ENCODE measurements at places on chromosomes 4 and X.

- no peak for DNase-seq
Observed at GRCh38 chr4:168540503-168541265, 43.8 kb downstream of the PALLD start.

- DNase-seq = no peak
Observed at GRCh38 chrX:151801980-151802379, 67.4 kb downstream of the CNGA2 start.

DNA sequence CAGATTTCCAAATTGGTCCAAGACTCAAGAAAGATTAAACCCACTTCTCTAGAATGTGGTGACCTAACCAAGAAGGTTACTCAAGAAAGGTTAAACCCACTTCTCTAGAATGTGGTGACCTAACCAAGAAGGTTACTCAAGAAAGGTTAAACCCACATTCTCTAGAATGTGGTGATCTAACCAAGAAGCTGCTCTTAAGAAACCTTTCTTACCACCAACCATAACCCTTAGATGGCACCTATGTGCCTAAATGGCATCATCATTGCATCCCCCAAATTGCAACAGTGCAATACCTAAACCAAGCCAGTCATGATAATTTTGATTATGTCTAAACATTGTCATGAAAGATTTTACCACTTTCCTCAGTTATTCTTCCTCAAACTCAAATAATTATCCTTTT is 49.2 kb downstream of the IDS start:
- DNase-seq = no peak

GRCh38 chr4:27807207-27807606 is 946.6 kb downstream of the STIM2 start:
- DNase-seq = no peak

- DNase-seq = no peak
Observed at GRCh38 chr4:102007959-102008425, 217.5 kb downstream of the BANK1 start.

- no peak for DNase-seq
Observed at GRCh38 chr4:186701273-186701672, 22.4 kb downstream of the FAT1 start.

GRCh38 chr4:151887816-151888180 is 127.0 kb upstream of the GATB start:
- DNase-seq = no peak

DNA sequence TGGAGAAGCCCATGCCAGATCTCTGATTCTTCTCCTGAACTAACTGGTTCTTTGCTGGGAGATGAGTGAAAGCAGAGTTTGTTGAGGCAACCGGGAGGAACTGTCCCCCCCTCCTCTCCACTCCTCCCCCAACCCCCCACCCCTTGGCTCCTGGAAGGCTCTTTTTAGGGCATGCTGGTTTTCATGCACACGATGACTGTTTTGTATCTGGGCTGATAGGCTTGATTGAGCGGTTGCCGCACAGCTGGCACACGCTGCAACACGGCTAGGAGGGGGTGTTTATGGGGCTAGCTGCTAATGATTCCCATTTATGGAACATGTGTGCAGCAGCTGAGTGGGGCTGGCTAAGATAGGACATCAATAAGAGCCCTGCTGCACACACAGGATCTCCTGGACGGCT is 137.2 kb downstream of the SMIM20 start:
- no peak for DNase-seq

DNA sequence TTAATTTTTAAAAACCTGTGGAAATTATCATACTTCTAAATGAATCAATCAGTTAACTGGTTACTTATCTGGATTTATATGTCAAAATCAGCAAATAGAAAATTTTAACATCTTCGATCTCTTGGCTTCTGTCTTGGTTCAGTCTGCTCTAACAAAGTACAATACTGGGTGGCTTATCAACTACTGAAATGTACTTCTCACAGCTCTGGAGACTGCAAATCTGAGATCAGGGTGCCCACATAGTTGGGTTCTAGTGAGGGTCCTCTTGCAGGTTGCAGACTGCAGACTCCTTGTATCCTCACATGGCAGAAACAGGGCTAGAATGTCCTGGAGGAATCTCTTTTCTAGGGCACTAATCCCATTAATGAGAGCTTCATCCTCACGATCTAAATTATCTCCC is 1851.6 kb upstream of the TENM3 start:
- DNase-seq = no peak

DNA sequence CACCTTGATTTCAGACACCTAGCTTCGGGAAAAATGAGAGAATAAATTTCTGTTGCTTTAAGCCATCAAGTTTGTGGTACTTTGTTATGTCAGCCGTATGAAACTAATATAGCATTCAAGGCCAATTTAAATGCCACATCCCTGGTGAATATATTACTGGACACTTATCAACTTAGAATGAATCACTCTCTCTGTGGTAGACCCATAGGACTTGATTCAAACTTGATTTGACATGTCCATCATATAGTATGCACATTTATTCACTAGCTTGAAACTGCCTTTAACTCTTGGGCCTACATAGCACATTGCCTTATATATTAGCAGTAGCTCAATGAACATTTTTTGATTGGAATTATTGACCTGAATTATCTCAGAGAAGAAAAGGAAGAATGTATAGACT is 172.3 kb downstream of the ADGRA3 start:
- no peak for DNase-seq

DNA sequence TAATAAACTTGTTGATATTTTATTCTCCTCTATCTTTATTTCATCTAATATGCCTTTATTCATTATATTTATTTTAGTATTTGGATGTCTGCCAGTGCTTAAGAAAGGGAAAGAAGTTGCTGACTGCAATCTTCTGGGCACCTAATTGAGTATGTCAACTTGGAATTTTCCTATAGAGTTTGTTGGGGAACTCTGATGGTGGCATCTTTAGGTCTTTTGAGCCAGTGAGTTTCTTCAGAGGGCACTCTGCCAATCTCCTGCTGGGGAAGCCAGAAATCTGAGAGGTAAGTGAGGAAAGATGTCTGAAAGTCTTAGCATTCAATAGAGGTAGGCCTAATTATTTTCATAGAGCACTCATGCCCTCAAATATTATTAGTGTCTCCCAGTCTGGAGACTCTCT is 475.0 kb downstream of the GABRG1 start:
- no peak for DNase-seq

GRCh38 chr4:96833831-96834230 is 993.9 kb downstream of the PDHA2 start:
- no peak for DNase-seq

DNA sequence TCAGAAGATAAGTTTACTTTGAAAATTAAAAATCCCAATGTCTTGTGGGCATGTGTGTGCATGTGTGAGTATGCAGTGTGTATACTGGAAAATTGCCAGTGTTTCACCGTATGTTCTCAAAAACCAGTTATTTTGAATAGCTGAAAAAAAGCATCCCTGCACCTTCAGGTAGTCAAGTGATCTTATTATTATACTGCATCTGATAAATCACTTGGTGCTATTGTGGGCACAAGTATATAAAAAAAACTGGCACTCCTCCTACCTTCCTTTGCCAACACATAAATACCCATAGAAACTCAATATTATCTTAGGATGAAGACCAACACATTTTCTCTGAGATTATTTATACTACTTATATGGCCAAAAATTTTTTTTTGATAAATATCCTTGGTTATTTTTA is 91.5 kb upstream of the MAP9 start:
- DNase-seq = no peak

DNA sequence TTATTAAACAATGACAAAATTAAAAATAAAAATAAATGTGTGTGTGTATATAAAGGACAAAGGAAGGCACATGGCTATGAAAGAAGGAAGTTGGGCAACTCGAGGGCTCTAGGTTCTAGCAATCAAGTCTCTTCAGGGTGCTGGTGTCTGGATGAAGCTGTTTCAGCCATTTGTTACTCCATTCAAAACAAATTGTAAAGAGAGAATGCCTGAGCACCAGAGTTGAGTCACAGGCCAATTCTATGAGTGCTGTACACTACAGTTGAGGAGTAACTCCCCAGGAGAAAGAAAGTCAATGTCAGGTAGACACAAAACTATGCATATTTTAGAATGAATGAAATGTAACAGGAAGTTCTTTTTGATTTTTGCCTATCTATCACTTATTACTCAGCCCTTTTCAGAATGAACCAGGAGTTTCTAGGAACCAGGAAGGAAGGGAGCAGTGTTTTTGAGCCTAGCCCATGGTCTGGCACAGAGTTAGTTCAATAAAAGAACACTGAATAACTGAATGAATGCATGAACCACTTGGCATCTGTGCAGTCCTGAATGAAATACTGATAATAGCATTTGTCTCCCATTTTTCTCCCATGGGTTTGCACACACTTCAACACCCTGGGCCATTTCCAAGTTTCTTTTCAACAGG is 151.7 kb upstream of the CPEB2 start:
- no peak for DNase-seq

DNA sequence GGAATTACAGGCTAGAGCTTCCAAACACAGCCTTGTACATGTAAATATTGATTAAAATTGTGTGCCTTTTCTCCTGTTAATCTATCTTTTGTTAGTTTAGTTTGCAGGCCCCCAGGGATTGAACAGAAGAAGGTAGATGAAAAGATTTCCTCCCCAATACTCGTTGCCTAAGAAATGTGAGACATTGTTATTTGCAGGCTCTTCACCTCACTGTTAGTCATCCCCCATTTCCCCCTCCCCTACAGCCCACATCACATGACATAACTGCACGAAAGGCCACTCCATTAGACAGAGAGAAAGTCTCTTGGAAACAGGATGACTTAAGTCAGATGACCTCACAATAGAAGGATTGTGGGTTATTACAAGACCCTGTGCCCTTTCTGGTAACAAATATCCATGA is 13.3 kb upstream of the MID1 start:
- DNase-seq = no peak

DNA sequence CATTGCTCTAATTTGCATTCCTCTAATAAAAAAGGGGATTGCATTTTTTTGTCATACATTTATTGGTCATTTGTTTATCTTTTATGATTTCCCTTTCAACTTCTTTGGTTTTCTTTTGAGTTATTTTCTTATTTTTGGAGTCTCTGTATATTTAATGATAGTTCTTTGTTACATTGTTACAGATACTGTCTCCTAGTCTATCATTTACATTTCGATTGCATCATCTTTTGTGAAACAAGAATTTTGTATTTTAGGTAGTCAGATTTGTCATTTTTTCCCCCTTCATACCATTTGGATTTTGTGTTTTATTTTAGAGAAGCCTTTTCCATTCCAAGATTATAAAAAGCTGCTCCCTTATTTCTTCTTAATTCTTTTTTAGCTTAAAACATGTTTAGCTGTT is 37.1 kb downstream of the SNX25 start:
- no peak for DNase-seq

DNA sequence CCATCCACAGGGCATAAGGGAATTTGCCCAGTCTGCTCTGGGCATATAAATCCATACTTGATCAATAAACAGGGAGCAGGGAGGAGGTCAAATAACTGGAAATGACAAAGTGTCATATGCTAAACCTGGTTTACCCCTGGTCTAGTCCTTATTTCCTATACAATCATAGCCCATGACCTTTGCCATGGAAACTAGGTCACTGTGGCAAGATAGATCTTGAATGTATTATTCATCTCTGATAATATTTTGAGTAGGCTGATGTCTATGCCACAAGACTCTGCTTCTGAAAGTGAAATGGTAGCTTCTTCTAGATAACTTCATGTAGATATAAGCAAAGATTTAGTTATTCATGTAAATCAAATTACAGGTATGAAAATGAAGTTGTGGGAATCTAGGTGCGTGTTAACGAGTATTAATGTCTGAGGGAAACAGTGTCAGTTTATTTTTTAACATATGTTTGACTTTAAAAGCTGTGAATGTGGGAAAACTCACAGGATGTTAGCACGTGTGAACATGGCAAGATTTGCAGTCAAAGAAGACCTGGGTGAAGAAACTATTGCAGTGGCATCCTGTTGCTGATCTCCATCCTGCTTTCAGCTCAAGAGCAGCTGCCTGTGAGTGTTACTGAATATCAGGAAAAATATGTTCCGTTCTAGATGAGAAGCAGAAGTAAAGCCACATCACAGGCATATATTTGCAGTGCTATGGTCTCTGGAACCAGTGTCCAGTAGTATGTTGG is 81.8 kb upstream of the NDP start:
- DNase-seq = no peak

DNA sequence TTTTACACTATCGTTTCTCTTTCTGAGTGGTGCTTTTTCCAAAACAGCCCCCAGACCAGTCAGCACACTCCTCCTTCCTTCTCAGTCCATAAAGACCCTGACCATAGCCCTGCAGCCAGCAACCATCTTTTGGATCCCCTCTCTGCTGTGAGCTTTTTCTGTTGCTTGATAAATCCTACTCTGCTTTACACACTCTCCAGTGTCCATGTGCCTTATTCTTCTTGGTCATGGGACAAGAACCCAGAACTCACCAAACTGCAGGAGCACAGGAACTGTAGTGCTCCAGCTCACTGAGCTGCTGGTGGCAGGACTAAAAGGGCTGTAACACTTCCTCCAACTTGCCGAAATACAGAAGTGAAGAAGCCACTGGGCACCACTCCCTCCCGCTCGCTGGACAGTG is 32.5 kb downstream of the COX18 start:
- no peak for DNase-seq

DNA sequence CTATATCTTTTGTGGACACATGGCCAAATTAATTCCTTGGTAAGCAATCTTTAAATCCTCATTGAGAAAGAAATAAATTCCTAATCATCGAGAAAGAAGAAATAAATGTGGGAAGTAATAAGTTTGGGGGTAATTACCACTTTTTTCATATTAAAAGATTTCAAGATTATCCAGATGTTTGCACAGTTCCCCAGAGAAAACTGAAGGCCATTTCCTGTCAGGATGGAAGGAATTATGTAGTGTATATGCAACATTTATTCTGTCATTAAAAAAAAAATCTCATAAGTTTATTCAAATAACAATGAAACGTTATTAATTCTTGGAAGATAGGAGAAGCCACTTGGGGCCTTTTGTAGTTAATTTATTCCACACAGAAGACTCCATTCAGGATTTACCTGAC is 385.6 kb upstream of the NR3C2 start:
- no peak for DNase-seq

GRCh38 chrX:44669626-44670025 is 127.0 kb upstream of the FUNDC1 start:
- DNase-seq = no peak

DNA sequence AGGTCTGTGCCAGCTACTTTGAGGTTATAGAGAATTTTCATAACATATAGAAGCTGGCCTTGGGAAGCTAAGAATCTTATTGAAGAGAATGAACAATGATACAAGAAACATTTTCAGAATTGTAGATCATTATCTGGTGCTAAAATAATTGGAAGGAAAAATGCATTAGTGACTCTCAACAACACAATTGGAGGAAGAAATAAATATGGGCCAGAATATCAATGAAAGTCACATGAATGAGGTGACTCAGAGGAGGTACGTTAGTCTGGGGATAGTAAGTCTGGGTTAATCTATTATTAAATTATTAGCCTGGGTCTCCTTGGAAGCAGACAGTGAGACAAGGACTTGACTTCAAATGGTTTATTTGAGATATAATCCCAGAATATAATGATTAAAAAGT is 529.3 kb upstream of the SLIT2 start:
- DNase-seq = no peak

DNA sequence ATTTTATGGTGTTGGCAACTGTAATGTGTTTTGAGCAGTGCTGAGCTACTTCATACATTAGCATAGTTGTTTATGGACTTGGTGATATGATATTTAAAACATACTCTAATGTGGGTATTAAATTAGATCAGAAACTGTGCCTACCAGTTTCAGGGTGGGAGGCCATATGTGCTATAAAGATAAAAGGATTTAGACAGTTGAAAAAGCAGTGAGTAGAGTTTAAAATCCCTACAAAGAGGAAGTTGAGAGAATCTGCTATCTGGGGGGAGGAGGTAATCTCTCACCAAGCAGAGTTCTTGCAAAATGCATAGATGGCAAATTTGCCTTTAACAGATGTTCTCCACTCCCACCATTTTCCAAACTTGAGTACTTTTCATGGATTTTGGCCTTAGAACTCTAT is 154.5 kb downstream of the SPOCK3 start:
- DNase-seq = no peak
